ENCODE measurements at places on chromosomes 7 and 10.

- no peak for DNase-seq
These were observed 32.6 kb downstream of the ARHGAP21 start for GRCh38 chr10:24690961-24691512.

DNA sequence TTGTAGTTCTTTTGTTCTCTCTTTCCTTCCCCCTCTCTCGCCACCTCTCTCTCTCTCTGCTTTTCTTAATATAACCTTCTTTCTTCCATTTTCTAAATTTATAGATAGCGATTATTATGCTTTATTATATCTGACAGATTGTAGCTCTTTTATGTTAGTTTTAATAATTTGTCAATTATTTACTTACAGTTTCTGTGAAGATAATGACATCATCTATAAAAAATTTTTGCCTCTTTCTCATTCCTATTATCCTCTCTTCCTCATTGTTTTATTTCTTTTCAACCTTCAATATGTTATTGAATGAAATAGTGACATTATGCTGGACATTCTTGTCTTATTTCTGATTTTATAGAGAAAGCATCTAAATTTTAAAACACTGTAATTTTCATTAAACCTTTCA, 469.6 kb upstream of the NRG3 start:
- no peak for DNase-seq

DNA sequence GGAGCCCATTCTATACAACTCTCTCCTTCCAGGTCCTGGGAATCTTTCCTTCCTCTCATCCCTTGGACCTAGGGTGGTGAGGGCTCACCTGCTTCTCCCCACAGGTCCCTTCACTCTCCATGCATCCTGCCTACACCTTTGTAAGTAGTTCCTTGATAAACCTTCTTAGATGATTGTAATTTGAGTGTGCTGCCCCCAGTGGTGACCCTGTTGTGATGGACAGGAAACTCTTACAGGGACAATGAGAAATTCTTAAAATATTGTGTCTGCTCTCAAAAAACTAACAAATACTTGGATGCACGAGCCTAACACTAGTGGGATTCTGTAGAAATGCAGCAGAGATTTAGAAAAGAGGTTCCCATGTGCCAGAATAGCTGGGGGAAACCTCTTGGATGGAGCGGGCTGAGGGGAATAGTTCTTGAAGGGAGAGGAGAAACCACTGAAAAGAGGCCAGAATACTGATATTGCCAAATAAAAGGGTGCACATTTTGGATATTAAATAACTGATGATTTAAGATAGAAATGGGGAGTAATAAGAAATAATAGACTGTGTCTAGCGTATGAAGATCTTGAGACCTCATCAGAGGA, 6.7 kb upstream of the PAXIP1 start:
- no peak for DNase-seq

GRCh38 chr7:7821517-7821916, 103.1 kb upstream of the RPA3 start:
- DNase-seq = no peak

DNA sequence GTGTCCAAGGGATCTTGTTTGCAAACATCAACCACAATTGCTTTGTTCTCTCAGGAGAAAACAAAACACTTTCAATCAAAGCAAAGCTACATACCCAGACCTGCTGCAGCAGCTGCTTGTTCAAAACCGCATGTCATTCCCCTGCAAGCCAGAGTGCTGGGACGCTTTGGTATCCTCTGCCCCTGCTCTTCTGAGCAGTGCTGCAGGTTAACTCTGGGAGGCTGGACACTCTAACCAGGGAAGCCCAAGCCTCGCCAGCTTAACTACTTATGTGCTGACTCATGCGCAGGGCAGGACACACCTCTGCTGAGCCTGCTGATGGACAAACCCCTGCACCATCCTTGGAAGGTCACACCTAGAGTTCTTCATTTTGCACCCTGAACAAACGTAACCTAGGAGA, 28.2 kb upstream of the ASAH2 start:
- no peak for DNase-seq

DNA sequence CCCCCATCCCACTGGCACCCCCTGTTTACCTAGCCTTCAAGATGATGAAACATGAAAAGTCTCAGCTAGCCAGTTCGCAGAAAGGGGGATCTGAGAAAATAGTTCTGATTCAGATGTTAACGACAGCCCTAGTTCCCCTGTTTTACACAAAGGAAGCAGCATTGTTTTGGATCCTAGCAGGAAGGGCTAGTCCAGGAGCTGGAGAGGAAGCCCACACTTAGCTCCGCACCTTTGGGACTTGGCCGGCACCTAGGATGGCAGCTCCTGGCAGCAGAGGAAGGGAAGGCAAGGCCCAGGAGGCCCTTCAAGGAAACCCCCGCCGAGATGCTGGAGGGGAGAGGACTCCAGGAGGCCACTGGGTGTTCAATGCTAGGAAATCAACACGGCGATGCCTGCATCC, 29.0 kb upstream of the MGMT start:
- DNase-seq = no peak

DNA sequence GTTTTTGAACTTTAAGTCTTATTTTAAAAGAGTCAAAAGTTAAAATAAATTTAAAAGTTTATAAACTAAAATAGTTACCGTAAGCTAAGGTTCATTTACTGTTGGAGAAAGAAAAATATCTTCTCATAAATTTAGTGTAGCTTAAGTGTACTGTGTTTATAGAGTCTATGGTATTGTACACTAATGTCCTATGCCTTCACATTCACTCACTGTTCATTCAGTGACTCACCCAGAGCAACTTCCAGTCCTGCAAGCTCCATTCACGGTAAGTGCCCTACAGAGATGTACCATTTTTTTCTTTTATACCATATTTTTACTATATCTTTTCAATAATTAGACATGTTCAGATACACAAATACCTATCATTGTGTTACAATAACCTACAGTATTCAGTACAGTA, 97.6 kb downstream of the PTN start:
- no peak for DNase-seq

DNA sequence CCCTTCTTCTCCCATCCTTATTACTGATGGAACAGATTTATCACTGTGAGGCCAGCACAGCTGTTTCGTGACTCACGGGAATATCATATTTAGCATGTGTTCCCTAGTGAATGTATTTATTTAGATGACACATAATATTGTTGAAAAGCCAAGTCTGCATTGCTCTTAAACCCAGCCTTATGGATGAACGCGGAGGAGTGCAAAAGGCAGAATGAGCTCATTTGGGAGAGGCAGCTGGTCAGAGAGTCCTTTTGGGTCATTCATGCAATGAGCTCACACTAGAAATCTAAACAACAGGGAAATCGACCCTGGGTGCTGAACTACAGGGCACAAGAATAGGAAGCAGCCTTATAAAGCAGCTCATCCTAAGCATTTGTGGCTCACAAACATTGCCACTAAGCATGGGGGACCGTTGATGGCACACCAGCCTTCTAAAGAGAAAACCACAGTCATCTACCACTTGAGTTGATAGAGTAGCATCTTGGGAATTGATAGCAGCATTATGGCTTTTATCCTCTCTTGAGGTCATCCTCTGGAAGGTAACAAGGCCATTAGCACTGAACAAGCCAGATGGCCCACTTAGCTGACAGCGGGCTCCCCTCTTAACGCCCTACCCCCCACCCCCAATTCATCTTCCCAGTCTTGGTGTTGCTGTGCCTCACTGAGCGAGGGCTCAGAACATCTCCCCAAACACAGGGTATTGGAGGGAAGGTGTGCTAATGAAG, 32.9 kb upstream of the SDK1 start:
- DNase-seq = no peak

DNA sequence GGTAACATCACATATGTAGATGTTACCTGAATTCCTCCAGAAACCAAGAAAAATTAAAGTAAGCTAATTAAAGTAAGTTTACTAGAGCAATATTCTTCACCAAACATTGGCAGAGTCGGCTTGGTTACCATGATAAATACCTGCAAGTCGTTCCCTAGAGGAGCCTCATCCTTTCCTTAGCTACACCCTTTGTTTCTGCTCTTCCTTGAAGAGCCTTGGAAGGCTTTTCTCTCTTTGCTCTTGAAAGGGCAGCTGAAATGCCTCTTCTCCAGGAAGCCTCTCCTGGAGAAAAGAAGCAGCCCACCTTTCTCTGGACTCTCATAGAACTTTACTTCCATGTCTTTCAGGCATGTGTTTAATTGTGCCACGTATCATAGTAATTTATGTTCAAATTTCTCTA, 34.9 kb upstream of the CALD1 start:
- DNase-seq = no peak

All from osteocyte (in vitro differentiated cells).